Epithelial cell of proximal tubule (primary cell): ENCODE measurements at places on chromosomes 6 and 20.

GRCh38 chr6:39225946-39226437, 3.3 kb downstream of the KCNK5 start:
- no peak for DNase-seq

GRCh38 chr6:4059115-4059777, 19.7 kb downstream of the FAM217A start:
- no peak for DNase-seq

DNA sequence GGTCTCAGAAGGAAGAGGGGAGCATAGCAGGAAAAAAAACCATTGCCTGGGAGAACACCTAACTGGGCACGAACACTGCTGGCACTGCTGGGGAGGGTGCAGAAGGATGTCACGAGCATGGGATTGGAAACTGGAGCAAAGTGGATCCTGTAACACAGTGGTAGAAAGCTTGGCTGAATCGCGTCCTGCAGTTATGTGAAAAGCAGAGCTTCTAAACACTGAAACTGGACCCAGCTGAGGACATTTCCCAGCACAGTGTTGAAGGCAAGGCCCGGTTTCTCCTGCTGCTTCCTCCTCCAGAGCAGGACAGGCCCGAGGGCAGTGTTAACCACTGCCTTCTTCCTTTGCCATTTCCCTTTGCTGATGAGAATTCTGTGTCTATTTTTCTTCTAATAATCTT, 6.7 kb downstream of the APMAP start:
- DNase-seq, result no peak

GRCh38 chr20:59770270-59770669, 163.2 kb downstream of the SYCP2 start:
- no peak for DNase-seq

DNA sequence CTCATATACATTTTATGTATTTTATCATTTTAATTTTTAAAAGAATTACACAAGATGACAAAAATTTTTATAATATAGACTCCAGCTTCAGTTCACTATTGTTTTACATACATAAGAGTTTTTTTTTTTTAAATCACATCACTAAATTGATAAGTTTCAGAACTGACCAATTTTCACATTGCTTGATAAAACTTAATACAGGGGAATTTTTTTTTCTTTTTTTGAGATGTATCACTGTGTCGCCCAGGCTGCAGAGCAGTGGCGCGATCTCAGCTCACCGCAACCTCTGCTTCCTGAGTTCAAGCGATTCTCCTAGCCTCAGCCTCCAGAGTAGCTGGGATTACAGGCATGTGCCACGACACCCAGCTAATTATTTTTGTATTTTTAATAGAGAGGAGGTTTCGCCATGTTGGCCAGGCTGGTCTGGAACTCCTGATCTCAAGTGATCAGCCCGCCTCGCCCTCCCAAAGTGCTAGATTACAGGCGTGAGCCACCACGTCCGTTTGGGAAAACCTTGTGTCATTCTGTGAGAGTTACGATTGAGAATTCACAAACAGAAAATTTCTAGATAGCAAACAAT, 36.6 kb upstream of the BTN3A2 start:
- DNase-seq, result no peak

GRCh38 chr6:39366931-39367618, 44.6 kb upstream of the KCNK16 start:
- no peak for DNase-seq
